ENCODE measurements at places on chromosomes 6 and 20. TPM values are rescaled to one million over a fixed set of nuclear protein-coding genes. Genes with fewer than 3 reads are reported as not detected.
A peak's percentile ranks its signal among the peaks of the same experiment; 100 is the strongest.

- no peak overlapping the region for H3K27ac ChIP-seq
- no peak for DNase-seq
- H3K4me1 ChIP-seq: peaks cover 22% of the 10 kb centered on the region
- no peaks in the 10 kb centered on the region for H3K27me3 ChIP-seq
These were observed 142.1 kb upstream of the SHLD1 start for GRCh38 chr20:5608104-5608441.

TRIM15 gene
- polyA plus RNA-seq: not detected

FOXQ1 gene
- polyA plus RNA-seq: not detected

BPI gene
- not detected for polyA plus RNA-seq

GRCh38 chr6:167409694-167410093 lies 84.8 kb downstream of the TTLL2 start:
- H3K4me1 ChIP-seq: no peaks in the 10 kb centered on the region
- no peak for DNase-seq
- H3K27ac ChIP-seq: no peak overlapping the region

GRCh38 chr20:58150772-58151171 lies 77.7 kb downstream of the ANKRD60 start:
- no peak for DNase-seq
- H3K27ac ChIP-seq: no peak overlapping the region
- H3K4me1 ChIP-seq: no peaks in the 10 kb centered on the region
- H3K4me3 ChIP-seq: no peak overlapping the region

- H3K4me3 ChIP-seq: no peak overlapping the region
- H3K27me3 ChIP-seq: no peaks in the 10 kb centered on the region
- no peak for DNase-seq
- no peak overlapping the region for H3K27ac ChIP-seq
- no peaks in the 10 kb centered on the region for H3K36me3 ChIP-seq
These were observed 101.9 kb downstream of the TOX2 start for GRCh38 chr20:44016525-44016924.

- H3K27me3 ChIP-seq: no peaks in the 10 kb centered on the region
- H3K36me3 ChIP-seq: no peaks in the 10 kb centered on the region
- DNase-seq: peak; percentile 97
- H3K4me3 ChIP-seq: no peak overlapping the region
- H3K27ac ChIP-seq: peak overlapping the region; percentile 76
- peaks cover 63% of the 10 kb centered on the region for H3K4me1 ChIP-seq
These were observed 44.9 kb downstream of the TNFRSF21 start for GRCh38 chr6:47264775-47265184.

ZNF831 gene
- polyA plus RNA-seq: not detected

GRCh38 chr6:50853939-50854338 lies 35.3 kb downstream of the TFAP2B start:
- H3K4me3 ChIP-seq: no peak overlapping the region
- no peak overlapping the region for H3K27ac ChIP-seq
- H3K36me3 ChIP-seq: no peaks in the 10 kb centered on the region
- peaks cover 25% of the 10 kb centered on the region for H3K27me3 ChIP-seq
- no peak for DNase-seq

DNA sequence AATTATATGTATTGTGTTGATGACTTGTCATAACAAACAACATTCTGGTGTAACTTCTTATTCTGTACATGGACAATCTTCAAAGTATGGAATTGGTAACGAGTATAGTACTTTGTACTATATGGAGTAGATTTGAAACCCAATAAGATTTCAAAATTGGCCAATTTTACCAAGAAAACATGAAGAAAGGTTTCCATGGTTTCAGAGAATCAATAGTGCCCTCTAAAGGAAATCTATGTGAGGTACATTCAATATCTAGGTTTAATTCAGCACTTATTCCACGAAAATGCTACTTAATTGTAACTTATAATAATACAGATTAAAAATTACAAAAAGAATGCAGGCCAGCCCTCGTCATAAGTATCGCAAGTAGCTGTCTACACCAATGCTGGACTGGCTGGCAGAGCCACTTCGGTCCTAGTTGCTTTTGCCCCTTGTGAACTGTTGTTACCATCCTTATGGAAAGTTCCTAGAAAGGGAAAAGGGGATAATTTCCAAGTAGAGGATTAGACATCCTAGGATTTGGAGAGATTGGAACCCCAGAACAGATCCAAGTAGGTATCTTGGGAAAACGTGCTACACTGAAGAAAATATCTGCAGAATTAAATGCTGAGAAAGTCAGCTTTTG lies 70.9 kb downstream of the LCA5 start:
- H3K27ac ChIP-seq: no peak overlapping the region
- peaks cover 7% of the 10 kb centered on the region for H3K4me1 ChIP-seq
- H3K27me3 ChIP-seq: no peaks in the 10 kb centered on the region
- H3K4me3 ChIP-seq: no peak overlapping the region
- no peaks in the 10 kb centered on the region for H3K36me3 ChIP-seq
- DNase-seq: peak; percentile 59

GRCh38 chr6:16285467-16286150 lies 47.2 kb downstream of the GMPR start:
- H3K27me3 ChIP-seq: no peaks in the 10 kb centered on the region
- peaks cover 4% of the 10 kb centered on the region for H3K36me3 ChIP-seq
- H3K4me1 ChIP-seq: peaks cover 2% of the 10 kb centered on the region
- no peak overlapping the region for H3K27ac ChIP-seq
- DNase-seq: no peak
- H3K4me3 ChIP-seq: no peak overlapping the region
